ENCODE measurements at places on chromosomes 5 and 9.

- DNase-seq = no peak
Measured at GRCh38 chr9:3263698-3264097, 262.1 kb downstream of the RFX3 start.

DNA sequence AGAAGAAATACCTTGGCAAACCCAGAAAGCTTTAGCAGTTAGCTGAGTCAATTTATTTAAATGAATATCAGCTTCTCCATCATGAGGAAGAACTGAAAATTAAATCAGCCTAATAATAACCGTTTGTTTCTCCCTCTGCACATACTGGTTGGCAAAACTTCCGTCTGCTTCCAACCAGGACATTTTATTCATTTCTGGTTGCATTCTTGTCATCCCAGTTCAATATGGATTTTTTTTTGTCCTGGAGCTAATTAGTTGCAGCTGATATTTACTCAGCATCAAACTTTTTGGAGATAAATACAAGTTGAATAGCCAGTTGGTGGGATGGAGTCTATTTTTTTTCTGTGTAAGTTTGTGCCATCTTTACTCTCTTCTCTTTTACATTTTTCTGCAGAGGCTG lies 126.5 kb upstream of the GDNF start:
- DNase-seq = no peak

DNA sequence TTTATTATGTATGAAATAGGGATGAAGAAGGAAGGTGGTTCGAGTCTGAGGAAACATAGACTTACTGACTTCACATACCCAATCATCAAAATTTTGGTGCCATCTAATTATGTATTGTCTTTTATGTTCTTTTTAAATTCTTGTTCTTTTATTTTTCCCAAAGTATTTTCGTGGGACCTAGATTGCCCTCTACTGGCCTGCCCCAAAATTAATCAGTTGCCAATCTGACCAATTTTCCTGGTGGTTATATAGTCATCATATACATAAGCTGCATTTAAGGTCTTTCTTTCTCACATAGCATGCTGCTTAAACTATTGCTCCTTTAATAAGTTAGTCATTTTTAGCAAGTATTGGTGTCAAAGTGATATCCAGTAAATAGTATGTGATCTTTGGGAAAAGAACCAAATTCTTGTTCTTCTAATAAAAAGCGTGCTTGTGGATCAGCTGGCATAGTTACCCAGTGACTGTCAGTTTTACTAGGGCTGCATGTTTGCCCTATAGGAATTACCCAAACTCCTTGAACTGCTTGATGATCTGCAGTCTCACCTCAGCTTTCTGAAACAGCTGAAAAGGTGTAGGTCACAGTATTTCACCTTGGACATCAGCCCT lies 223.5 kb downstream of the SH3GL2 start:
- DNase-seq = no peak

- no peak for DNase-seq
Measured at GRCh38 chr9:114069476-114070187, 8.5 kb downstream of the AMBP start.

GRCh38 chr9:109477258-109478050 lies 20.7 kb downstream of the PTPN3 start:
- DNase-seq = no peak

DNA sequence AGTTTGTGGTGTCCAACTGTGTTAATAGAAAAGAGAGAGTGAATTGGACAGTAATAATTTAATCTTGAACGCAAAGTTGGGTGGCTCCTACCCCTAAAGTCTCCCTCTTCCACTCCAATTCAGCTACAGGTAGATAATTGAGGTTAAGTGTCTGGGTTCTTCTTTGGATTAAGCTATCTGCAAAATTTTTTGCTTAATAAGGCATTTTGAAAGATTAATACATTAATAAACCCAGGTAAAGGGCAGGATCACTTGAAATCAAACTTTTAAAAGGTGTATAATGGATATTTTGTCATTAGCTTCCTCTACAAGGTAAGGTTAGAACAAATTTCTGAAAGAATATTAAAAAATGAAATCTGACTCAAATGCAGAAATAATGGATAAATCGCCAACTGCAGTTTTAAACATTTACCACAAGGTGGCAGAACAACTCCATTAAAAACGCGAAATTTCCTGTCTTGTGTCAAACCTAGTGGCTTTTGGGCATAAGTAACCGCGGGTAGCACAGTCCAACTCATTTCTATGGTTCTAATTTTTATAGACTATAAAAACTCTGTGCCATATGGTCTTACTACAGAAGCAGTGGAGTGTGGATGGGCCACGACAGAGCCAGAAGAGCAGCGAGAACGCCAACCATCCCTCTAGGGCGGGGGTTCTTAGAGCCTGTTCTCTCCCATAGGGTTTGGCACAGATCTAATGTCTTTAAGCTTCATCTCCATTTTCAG lies 276.5 kb downstream of the ARHGEF28 start:
- DNase-seq = peak; percentile 54

GRCh38 chr9:137969008-137969407 lies 91.4 kb downstream of the CACNA1B start:
- DNase-seq = no peak

DNA sequence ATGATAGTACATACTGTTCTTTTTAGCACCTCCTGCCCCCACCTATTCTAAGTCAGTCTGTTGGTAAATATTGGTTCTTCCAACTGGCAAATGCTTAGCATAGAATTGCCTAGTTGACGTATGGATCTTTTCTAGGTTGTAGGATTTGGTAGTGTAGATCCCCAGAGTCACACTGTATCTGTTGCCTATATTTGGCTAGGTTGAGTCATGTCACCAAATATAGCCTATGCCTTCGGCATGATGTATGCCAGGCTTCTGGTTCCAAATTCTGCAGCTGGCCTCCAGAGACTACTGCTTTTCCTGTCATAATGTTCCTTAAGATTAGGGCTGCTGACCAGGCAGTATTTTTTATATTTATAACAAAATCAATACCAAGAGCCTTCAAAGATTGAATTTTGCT lies 38.2 kb downstream of the CPEB4 start:
- DNase-seq = no peak

DNA sequence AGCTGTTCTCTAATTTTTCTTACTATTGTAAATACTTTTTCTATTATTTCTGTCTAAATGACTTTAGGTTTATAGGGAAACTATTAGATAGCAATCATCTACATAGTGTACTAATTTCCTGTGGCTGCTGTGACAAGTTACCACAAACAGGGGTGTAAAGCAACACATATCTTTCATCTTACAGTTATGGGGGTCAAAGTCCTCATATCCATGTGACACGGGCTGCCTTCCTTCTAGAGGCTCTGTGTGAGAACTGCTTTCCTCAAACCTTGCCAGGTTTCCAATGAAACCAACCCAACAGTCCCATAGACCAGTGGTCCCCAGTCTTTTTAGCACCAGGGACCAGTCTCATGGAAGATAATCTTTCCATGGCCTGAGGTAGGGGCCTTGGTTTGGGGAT lies 189.1 kb downstream of the ROR2 start:
- no peak for DNase-seq

GRCh38 chr5:141628175-141628788 lies 8.4 kb downstream of the HDAC3 start:
- no peak for DNase-seq

DNA sequence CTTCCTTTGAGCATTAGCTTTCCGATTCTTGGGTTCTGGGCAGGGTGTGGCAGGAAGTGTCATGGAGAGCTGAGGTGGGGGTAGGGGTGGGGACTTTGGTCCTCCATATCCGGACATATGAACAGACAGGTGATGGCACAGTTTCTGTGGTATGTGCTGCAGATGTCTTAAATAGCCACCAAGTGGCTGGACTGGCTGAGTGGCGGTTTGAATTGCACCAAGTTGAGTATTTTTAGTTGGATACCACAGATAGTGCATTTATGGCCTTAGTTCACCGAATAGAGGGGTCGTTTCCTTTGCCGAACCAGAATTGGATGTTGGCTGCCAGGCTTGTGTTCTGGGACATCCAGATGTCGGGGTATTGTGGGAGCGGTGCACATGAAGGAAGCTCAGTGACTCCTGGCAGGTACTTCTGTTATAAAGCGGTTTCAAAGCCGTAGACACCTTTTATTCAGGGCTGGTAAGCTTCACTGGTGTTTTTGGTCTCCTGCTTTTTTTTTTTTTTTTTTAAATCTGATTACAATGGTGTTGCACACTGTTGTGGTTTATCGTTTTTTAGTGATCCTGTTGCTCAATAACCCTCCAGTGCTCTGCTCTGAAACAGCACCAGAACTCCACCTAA lies 15.1 kb upstream of the TNFAIP8 start:
- peak; percentile 74 for DNase-seq

GRCh38 chr5:116859666-116860320 lies 285.2 kb upstream of the SEMA6A start:
- no peak for DNase-seq

GRCh38 chr5:156438076-156438475 lies 111.1 kb downstream of the SGCD start:
- DNase-seq = no peak

- DNase-seq = no peak
Measured at GRCh38 chr9:7185612-7186011, 427.8 kb downstream of the KDM4C start.

GRCh38 chr9:128910906-128911305 lies 9.9 kb upstream of the PHYHD1 start:
- no peak for DNase-seq

- no peak for DNase-seq
Measured at GRCh38 chr5:60143942-60144549, 250.5 kb upstream of the PDE4D start.

- no peak for DNase-seq
Measured at GRCh38 chr9:35912791-35913400, 3.6 kb downstream of the SPAAR start.

DNA sequence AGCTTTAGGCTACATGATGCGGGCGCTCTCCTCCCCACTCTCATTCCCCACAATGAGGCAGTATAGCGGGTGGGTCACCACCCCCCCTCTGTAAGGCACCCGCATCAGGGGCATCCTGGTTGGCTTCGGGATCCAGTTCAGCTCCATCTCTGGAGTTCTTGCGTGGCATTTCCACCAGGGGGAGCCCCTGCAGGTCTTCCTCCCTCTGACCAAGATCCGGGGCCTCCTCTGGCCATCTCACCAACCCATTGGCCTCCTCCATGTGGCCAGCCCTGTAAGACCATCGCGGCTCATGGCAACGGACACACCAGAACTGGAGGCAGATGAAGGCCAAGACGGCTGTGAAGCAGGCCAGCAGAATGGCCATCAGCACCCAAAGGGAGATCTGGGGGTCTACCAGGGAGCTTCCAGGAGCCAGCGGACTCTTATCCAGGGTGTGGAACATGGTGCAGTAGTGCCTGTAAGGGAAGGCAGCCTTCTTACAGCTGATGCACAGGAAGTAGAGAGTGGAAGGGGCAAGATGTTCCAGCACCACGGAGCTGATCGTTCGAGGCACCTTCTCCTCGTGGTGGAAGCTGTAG lies 77.0 kb downstream of the CYFIP2 start:
- peak; percentile 34 for DNase-seq

DNA sequence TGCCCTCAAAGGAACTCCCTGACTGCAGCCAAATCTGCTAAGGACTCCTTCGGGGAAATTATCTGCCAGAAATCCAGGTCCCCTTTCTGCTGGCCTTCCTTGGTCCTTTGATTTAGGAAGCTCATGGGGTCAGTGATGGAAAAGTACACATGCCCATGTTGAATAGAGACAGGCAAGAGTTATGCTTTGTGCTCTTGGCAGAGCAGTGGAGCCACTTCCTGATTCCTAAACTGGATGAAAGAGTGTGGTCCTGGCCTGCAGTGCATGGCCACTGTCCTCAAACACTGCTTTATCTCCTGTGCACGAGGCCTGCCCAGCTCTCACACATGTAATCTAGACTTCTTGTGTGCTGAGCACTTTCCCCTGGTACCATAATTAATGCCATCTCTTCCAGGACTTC lies 2.0 kb upstream of the EBF1 start:
- DNase-seq = no peak

DNA sequence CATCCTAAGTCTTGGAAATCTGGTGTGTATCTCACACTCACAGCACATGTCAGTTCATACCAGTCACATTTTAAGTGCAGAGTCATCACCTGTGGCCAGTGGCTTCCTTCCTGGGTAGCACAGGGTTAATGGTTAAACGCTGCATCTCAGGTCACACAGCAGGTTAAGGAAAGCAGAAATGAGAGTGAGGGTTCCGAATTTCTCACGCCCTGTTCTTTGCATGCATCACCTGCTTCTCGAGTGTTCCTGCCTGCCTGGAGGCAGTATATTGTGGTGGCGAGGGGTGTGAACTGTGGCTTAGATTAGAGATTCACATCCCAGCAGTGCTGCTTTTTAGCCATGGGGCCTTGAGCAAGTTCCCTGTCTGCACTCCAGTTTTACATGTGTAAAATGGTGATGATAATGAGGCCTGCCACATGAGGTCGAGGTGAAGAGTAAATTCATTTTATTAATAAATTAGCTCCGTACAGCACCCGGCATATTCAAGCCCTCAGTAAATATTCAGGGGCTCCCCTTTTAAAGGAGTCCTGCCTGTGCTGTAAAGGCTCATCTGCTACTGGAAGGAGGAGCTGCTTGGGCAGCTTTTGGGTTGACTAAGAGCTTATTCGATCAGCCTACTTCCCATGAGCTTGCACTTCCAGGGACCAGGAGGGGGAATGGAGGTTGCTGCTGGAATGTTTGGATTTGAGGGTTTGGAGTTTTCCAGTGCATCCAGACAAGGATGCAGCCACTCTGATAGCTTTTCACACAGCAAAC lies 61.1 kb upstream of the SAP30L start:
- DNase-seq = peak; percentile 36

DNA sequence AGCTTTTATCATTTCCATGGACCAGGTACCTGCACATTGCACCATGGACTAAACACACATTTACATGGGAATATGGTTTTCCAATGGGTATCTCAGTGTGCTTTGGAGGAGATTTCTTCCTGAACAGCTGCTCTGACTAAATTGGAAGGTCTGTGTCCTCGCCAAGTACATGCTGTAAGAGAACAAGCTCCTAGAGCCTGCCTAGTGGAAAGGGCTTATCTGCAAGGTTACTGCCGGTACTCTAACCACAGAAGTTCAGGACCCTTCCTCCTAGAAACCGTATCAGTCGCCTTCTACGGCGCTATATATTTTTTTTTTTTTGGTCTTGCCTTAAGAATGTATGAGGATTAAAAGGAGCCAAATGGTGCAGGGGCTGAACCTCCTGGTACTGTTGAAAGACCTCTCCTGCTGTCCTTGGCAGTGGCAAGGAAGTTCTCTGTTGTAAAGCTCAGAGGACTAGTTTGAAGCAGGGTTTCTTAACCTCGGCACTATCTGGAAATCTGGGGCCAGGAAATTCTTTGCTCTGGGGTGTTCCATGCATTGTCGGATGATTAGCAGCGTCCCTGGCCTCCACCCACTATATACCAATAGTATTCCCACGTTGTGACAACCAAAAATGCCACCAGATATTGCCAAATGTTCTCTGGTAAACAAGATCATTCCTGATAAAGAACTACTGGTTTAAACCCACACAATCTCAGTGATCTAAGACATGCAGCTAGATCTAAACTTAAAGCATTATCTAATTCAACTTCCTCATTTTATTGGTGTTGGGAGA lies 107.4 kb downstream of the FBXO38 start:
- DNase-seq = no peak

GRCh38 chr5:149372932-149373331 lies 6.2 kb downstream of the IL17B start:
- no peak for DNase-seq
